CD4-positive, alpha-beta memory T cell (primary cell): ENCODE measurements at places on chromosomes 4 and X.

DNA sequence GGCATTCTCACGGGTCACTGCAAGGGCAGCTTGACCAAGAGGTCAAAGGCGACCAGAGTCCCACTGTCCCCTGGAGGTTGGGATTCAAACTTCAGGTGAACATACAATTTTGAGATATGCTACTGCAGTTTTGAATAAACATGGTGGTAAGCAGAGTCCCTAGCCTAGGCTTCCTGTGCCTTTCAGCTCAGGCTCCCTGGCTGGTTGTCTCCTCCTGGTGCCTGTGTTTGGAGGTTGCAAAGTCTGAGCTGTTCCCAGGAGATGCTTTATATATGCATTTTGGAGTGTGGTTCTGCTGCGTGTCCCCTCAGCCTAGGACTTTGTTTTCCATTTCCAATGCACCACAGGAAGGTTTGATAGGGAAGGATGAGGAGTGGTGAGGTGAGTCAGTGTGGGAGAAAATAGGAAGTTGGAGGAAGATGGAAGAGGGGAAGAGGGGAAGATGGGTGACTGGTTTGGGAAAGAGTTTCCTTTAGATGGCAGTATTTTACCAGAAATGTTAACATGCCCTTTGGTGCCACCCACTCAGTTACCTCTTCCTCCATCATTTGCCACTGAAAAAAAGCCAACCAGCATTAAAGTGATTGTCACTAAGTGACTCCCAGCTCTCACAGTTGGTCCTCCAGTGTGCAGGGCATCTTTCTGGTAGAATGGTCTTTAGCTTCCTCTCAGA, 211.7 kb upstream of the AGTR2 start:
- no peak for DNase-seq

GRCh38 chrX:39814391-39814790, 283.4 kb downstream of the BCOR start:
- peak; percentile 47 for DNase-seq

- DNase-seq: no peak
These were observed 34.8 kb downstream of the OSTC start for GRCh38 chr4:108685036-108685686.

DNA sequence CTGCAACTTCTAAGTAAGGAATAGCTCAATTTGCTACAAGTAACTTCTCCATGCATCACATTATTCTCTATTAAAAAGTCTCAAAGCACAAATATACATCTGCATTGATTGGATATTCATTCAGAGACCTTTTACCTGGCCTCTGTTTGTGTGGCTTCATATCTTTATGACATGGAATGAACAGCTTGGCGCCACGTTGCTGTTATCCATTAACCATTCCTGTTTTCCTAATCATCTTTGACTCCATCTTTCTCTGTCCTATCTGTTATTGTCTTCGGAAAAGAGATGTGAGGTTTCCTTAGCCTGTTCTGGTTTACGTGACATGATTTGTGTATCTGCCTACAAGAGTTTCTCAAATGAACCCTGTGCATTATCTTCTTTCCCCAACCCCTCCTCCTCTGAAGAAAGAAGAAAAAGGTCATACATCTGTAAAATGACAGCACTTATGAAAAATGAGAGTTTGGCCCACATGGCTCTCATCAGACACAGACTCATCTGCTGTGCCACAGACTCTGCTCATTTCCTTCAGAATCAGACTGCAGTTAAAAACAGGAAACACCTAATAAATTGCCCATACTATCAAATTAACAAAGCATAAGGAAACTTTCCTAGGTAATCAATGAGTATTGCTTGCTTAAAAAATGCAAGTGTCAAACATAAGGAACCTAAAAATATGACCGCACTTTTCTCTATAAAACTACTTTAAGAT, 347.6 kb upstream of the FAM241A start:
- DNase-seq: no peak

- DNase-seq: no peak
These were observed 188.3 kb downstream of the RASL11B start for GRCh38 chr4:53050361-53050774.
